ENCODE measurements at places on chromosomes 6 and 20.

GRCh38 chr20:17836303-17836861 is 132.2 kb downstream of the SNX5 start:
- no peak for DNase-seq

- no peak for DNase-seq
Measured at GRCh38 chr20:3727401-3728021, 5.0 kb upstream of the HSPA12B start.

DNA sequence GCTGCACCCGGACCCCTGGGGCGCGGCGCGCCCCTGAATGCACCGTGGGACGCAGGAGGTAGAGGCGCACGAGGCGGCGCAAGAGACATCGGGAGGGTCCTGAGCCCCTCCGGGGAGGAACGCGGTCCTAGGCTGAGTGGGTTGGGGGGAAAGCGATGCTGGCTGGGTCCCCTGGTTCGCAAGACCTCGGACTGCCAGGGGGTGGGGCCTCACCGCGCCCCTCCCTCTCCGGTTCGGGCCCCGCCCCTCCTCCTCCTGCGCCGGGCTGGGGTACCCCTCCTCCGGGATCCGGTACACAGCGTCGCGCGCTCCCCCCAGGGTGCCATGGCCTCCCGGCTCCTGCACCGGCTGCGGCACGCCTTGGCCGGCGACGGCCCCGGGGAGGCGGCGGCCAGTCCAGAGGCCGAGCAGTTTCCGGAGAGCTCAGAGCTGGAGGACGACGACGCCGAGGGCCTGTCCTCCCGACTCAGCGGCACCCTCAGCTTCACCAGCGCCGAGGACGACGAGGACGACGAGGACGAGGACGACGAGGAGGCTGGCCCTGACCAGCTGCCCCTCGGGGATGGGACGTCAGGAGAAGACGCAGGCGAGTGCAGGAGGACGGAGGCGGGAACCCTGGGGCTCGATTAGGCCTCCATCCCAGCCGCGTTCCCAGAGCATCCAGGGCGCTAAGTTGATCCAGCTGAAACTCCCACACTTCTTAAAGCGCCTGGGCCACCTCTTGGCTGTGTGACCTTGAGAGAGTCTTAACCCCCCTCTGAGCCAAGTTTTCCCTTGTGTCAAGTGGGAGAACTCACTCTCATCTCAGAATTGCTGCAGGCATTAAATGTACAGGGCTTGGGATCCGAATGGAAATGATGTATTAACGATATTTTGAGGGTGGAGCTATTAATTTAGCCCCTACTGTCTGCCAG is 541 bp downstream of the SNX21 start:
- DNase-seq, result no peak

DNA sequence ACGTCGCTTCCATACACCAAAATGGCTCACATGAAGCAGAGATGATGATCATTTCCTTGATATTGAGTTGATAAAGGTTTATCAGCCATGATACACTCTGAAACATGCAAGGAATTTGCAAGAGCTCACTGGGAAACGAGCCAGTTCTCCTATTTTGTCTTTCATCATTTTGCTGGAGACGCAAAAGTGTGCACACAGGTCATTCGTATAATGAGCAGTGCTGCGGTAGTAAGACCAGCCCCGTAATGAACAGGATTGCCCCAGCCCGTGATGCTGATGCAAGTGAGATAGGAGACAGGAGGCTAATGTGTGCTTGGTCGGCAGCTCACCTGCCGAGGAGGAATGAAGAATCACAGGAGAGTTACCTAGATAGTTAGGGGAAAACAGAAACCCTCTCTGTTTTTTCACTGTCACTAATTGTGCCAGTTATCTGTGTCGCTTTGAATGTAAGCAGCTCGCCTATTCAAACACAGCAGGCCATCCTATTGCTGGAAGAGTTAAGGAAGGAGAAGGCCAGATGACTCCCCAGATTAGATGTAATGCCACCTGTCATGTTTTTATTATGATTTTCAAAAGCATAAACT is 391.8 kb downstream of the SAMD5 start:
- no peak for DNase-seq

DNA sequence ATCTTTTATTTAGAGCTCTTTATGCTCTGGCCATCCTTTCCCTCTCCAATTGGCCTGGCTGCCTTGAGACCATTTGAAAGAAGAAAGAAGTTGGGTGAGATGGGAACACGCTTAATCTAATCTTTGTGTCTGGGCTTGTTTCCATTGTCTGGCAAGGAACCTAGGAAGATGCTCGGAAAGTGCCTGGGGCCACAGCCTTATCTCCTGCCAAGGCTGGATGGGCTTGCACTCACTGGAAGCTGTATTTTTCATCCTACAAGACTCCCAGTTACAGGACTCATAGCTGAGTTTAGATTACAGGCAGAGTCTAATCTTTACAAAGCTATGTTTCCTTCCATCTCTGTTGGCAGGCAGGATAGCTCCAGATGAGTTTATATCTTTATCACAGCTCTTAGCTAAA is 33.1 kb upstream of the CDYL start:
- no peak for DNase-seq

DNA sequence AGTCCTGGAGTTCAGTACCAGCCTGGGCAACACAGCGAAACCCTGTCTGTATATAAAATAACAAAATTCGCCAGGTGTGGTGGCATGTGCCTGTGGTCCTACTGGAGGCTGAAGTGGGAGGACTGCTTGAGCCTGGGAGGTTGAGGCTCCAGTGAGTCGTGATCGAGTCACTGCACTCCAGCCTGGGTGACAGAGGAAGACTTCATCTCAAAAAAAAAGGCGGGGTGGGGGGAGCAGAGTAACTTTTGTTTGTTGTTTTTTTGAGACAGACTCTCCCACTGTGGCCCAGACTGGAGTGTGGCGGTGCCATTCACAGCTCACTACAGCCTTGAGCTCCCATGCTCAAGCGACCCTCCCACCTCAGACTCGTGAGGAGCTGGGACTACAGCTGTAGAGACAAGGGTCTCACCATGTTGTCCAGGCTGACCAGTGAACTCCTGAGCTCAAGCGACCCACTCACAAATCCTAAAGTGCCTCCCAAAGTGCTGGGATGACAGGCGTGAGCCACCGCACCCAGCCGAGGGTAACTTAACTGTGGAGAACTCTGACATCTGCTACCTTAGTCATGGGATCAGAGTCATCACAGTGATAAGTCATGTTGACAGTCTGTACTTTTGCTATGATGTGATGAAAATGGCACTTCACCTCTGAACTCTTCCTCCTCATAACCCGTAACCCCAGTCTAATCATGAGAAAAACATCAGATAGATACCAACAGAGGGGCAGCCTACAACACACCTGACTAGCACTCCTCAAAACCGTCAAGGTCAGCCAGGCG is 16.5 kb downstream of the PEDS1 start:
- no peak for DNase-seq

DNA sequence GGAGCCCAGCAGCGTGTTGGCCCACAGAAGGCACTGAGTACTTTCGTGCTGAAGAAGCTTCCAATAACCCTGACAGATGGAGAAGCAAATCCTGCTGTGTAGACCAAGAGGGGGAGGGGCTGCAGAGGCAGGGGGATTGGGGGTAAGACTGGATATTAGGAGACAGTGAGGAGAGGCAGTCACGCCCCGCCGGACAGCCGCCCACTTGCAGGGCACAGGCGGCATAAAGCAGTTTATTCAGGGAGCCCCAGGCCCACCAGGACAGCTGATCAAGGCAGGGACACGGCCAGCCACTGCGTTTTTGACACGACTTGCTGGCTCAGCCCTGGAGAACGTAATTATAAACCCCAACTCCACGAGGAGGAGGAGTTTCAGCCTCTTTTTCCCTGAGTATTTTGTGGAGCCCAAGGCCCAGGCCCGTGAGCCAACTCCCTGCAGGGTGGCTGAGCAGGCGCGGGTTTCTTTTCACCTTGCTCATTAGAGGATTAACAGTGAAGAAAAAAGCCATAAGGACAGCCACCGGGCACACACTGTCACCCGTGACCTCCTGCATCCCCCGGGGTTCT is 177.9 kb downstream of the TFAP2C start:
- DNase-seq, result no peak
